Aorta (tissue), 5 donors: ENCODE measurements at places on chromosomes 12 and 14.
A peak's percentile ranks its signal among the peaks of the same experiment; 100 is the strongest.

DNA sequence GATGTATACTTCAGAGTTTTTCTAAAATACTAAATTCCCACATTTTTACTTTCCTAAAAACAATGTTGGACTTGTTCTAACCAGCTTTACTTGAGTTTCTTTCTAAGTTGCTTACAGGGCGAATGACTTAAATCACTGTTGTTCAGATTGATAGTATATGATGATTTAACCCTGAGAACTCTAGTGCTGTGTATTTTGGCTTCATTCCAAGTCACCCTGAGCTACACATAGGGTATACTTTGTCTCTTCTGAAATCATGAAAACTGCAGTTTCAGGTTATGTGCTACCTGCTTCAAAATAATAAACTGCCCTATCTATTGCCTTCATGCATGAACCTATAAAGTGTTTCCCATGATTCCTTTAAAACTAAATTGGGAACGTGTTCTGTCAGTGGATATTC is 162.5 kb upstream of the PDE3A start:
- DNase-seq = no peak
- H3K27ac ChIP-seq = no peak overlapping the region
- H3K27me3 ChIP-seq = no peaks in the 10 kb centered on the region
- H3K4me3 ChIP-seq = no peak overlapping the region
- no peaks in the 10 kb centered on the region for H3K4me1 ChIP-seq
- H3K36me3 ChIP-seq = peaks cover 2% of the 10 kb centered on the region

DNA sequence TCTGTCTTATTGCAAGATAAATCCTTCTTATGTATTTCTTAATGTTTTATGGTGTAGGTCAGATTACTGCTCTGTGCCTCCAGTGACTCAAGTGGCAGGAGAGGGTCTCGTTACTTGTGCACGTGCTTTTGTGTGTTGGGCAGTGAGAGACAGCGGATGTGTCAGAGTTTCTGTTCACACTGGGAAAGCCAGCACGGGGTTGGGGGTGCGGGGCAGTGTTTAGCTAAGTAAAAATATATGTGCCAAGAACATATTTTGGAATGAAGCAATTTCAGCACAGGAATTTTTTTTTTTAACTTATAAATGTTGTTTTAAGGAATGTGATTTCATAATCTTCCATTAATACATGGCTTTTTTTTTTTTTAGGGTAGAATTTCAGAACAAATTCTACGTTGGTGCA is 4.5 kb upstream of the DNAH10 start:
- DNase-seq = peak; percentile 82
- no peaks in the 10 kb centered on the region for H3K27me3 ChIP-seq
- no peak overlapping the region for H3K27ac ChIP-seq
- peaks cover 3% of the 10 kb centered on the region for H3K36me3 ChIP-seq

- no peaks in the 10 kb centered on the region for H3K4me1 ChIP-seq
- H3K4me3 ChIP-seq = no peak overlapping the region
- H3K27me3 ChIP-seq = no peaks in the 10 kb centered on the region
Measured at GRCh38 chr14:103372552-103373304, 12.5 kb upstream of the MARK3 start.

DNA sequence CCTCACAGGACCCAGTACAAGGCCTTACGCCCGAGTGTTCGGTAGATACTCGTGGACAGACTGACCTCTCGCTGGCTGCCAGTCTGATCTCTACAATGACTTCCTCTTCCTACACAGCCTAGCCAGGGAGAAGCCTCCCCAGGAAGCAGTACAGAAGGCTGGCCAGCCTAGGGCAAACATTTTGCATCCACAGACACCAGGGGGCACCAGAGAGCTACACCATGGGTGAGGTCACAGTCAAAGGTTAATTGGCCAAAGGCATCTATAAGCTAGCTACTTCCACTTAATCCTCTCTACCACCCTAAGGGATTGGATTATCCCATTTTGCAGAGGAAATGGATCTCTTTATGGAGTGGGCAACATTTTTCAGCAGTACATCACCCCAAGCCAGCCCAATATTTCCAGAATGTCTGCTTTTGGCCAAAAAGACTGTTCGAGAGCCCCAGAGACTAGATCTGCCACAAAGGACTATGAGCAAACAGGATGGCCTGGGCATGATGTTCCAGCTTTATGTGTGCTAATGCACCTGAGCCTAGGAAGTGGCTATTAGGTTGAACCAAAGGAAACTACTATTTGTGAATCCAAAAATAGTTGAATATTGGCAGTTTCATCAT is 14.6 kb upstream of the PNMA1 start:
- no peaks in the 10 kb centered on the region for H3K27me3 ChIP-seq
- no peak overlapping the region for H3K4me3 ChIP-seq
- H3K4me1 ChIP-seq = no peaks in the 10 kb centered on the region
- peaks cover 6% of the 10 kb centered on the region for H3K36me3 ChIP-seq
